ENCODE measurements at places on chromosomes 13 and 19. TPM values are rescaled to one million over a fixed set of nuclear protein-coding genes. Genes with fewer than 3 reads are reported as not detected.
A peak's percentile ranks its signal among the peaks of the same experiment; 100 is the strongest.

- DNase-seq = peak; percentile 54
Observed at GRCh38 chr13:28955264-28955966, 135.3 kb downstream of the MTUS2 start.

SUGT1 gene
- 59.3 TPM for total RNA-seq

- DNase-seq = no peak
Observed at GRCh38 chr13:99383511-99383921, 76.3 kb upstream of the GPR183 start.

ANGPTL8 gene
- not detected for total RNA-seq

GRCh38 chr19:6250909-6251308 is 28.9 kb downstream of the MLLT1 start:
- no peak for DNase-seq

TPTE2 gene
- not detected for total RNA-seq

GAPDHS gene
- not detected for total RNA-seq

GRCh38 chr13:39960191-39960590 is 304.7 kb downstream of the COG6 start:
- no peak for DNase-seq

DNA sequence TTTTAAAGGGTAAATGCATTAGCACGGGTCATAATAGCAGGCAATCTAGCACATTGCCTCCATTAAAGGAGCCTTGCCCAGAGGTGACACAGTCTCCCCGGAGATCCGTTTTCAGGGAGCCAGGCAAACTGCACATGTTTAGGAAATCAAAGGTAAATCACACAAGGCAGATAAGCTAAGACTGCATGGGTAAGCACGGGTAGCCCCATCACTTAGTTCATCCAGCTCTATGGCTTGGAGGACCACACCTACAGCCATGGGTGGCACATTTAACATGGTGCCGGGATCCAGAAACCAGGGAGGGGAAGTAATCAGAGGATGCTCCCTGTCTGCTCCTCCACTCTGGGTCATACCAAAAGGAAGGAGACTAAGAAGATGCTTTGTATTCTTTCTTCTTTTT is 16.8 kb downstream of the LGALS16 start:
- DNase-seq = no peak
